ENCODE measurements at places on chromosomes 12 and 14.

- DNase-seq, result no peak
Measured at GRCh38 chr12:25996677-25997076, 38.2 kb downstream of the RASSF8 start.

DNA sequence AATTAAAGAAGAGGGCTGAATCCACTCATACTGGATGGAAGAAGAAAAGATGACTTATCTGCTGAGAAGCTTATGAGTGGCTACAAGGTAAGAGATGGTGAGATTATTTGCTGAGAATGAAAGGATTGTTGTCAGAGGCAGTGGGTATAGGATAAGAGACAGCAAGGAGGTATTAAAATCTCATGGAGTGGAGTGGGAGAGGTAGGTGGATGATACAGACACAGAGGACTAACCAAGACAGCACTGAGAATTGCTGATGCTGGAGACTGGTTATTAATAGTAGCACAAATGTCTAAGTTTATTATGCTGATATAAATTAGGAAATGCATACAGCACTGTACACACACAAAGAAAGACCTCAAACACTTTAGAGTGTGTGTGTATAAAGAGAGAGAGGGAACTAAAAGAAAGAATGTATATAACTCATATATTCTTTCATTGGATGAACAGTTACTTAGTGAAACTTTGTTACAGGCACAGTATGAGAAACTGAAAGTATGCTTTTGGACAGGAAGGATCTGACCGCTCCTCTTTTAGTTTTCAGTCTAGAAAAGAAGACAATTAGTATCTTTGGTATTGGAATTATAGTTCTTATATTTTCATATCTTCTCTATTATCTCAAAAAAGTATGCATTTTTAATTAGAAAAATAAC lies 543.1 kb downstream of the LRFN5 start:
- peak; percentile 40 for DNase-seq

DNA sequence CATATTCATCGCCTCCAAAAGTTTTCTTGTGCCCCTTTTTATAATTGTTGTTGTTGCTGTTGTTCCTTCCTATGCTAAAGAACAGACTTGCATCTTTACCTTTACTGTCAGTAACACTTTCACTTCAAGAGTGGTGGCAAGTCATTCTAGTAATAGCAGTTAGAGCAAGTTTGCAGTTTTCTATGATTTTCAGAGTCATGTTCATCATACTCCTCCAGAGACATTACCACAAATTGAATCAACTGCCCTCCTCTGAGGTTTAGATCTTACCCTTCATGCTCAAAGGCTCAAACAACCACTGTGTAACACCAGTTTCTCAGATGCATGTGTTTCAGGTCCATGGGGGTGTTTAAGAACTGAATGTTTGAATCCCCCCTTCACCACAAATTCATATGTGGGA lies 763.4 kb downstream of the LRFN5 start:
- no peak for DNase-seq

GRCh38 chr12:119704065-119704747 lies 36.3 kb downstream of the PRKAB1 start:
- DNase-seq, result no peak

DNA sequence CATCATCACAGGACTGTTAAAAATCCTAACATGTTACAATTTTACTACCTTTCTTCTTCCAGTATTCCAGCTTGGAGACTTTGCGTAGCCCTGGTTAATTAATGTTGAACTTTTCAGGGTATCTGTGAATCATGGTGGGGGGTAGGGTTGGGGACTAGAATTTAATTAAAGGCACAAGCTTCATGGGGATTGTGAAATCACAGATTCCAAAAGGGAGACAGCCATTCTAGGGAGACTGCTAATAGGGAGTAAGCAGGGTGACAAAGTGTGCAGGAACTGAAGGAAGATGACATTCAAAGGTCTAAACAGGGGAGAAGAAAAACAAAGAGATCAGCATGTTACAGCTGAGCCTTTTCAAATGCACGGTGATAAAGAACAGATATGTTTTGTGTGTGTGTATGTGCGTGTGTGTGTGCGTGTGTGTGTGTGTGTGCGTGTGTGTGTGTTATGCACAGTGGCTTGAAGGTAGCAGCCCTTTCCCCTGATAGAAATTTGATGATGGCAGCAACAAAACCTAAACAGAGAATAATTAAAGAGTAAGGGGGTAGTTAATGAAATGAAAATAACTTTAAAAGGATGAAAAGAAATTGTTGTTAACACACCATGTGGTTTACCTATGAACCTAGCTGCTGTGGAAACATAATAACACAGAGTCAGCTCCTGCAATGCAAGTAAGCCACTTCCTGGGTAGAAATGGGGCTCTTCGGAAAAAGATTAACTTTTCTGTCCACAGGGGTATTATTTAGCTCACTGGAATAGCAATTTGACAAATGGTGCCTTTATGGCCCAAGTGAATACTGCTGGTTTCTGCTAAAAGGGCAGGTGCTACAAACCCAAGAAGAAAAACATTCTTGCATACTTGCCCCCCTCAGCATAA lies 581.7 kb downstream of the DIO2 start:
- no peak for DNase-seq

DNA sequence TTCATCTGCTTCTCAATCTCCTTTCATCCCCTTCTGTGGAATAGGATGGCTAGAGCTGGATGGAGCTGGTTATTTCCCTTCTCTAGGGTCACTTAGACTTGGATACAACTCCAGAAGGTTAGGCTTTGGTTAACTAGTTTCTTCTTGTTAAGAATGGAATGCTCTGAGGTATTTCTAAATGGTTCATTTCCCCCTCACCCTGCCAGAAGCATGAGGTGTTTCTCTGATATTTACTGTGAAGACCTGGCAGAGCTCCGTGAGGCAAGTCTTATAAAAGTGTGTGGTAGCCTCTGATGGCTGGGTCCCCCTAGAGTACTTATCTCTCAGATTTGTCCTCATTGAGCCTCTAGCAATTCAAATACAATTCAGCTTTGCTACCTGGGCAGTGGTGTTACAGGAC lies 207.9 kb downstream of the SLC16A7 start:
- DNase-seq, result no peak

GRCh38 chr12:121893961-121894460 lies 5.4 kb downstream of the PSMD9 start:
- no peak for DNase-seq

DNA sequence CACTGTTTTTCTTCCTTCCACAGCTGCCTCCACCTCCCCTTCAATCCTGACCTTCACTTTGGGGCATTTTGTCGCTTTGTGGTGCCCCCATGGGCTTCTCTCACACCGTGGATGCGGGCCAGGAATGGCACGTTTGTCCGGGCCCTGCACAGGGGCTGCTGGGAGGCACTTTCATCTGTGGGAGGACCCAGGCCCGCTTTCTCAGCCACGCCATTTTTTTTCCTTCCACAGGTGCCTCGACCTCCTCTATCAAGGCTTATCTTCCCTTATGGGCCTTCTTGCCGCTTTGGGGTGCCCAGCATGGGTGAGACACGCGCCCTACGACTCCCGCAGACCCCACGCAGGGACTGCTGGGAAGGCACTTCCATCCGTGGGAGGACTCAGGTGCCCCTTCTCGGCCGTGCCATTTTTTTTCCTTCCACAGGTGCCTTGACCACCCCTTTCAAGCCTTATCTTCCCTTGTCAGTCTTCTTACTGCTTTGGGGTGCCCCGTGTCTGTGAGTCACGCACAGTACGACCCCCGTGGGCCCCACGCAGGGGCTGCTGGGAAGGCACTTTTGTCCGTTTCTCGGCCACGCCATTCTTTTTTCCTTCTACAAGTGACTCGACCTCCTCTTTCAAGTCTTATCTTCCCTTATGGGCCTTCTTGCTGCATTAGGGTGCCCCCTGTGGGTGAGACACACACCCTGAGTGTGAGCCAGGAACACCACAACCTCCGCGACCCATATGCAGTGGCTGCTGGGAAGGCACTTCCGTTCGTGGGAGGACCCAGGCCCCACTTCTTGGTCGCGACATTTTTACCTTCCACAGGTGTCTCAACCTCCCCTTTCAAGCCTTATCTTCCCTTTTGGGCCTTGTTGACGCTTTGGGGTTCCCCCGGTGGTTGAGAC lies 270.7 kb downstream of the ALG10 start:
- DNase-seq, result peak; percentile 59

DNA sequence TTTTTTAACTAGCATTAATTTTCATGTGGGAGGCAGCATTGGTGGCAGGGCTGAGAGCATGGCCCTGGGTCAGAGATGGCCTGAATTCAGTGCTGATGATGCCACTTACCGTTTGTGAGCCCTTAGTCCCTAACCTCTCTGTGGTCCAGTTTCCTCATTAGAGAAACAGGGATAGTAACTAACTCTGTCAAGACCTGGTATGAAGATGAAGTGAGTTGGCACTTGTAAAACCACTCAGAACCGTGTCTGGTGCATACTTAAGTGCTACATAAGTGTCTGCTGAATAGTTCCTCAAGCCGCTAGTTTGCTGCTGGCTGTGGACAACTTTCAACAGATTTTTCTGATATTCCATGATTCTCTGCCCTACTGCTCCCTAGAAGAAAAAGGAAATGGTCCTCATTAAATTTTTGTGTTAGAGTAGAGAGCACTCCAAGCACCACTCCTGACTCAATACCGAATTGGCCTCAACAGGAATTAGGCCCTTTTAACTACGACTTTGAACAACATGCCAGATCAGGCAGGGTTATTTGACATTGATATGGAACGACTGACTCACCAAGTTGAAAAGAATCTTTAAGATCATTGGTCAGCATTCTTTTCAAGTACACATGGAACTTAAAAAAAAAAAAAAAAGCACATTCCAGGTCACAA lies 250.2 kb downstream of the ANO2 start:
- no peak for DNase-seq

GRCh38 chr14:61147381-61147821 lies 133.7 kb downstream of the TMEM30B start:
- no peak for DNase-seq

DNA sequence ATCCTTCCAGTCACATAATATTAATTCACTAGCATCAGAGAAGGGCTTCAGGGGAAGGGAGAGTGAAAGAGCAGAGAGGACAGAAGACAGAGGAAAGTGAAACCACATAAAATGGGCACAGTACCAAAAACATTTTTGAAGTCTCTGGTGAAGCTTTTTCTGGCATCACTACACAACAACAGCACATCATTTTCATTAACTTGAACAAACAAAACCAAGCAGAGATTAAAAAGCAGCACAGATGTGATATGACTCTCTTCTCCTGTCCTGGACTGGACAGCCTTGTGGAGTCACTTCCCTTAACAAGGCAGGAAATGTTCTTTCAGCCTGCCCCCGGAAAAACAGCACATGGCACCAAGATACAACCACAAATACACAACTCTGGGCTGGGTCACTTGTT lies 112.0 kb downstream of the TSPAN8 start:
- peak; percentile 48 for DNase-seq

- DNase-seq, result no peak
Measured at GRCh38 chr12:128365032-128365431, 98.1 kb downstream of the TMEM132C start.

DNA sequence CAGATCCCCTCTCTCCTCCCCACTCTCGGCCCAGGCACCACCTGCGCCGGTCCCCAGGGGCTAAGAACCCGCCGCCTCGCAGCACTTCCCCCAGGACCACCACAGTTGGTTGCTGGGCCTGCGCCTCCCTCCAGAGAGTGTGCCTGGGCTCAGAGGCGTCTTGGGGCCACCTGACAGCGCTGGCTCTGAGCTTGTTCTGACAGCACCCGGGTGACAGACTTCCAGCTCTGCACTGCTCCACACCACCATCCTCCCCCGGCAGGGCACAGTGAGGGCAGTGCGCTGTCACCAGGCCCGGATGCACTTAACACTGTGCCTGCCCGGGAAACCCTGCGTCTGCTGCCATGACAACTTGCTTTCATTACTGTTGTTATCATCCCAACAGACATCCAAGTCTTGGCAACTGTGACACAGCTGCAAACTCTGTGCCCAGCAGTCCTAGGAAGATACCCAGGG lies 6.6 kb downstream of the BRF1 start:
- DNase-seq, result no peak

DNA sequence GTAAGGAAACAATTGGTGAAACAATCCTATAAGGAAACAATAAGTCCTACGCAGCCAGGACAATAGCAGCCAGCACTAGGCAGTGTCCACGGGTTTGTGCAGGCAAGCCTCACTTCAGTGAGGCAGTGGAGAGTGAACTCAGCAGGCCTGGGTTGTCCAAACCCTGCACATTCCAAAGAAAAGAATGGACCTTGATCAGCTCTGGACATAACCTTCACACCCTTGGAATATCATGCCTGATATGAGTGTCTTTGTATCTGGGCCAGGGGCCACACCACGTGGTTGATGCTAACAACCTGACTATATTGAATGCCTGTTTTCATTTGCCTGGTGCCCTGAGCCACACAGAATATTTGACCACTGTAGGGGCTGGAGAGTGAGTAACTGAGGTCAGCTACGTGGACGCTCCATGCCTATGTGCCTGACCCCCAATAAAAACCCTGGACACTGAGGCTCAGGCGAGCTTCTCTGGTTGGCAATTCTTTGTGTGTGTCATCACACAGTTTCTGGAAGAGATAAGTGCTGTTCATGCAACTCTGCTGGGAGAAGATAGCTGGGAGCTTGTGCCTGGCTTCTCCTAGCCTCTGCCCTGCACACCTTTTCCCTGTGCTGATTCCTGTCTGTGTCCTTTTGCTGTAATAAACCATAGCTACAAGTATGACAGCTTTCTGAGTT lies 81.4 kb upstream of the NCOR2 start:
- peak; percentile 23 for DNase-seq

- peak; percentile 45 for DNase-seq
Measured at GRCh38 chr14:99393059-99393655, 87.5 kb downstream of the SETD3 start.

DNA sequence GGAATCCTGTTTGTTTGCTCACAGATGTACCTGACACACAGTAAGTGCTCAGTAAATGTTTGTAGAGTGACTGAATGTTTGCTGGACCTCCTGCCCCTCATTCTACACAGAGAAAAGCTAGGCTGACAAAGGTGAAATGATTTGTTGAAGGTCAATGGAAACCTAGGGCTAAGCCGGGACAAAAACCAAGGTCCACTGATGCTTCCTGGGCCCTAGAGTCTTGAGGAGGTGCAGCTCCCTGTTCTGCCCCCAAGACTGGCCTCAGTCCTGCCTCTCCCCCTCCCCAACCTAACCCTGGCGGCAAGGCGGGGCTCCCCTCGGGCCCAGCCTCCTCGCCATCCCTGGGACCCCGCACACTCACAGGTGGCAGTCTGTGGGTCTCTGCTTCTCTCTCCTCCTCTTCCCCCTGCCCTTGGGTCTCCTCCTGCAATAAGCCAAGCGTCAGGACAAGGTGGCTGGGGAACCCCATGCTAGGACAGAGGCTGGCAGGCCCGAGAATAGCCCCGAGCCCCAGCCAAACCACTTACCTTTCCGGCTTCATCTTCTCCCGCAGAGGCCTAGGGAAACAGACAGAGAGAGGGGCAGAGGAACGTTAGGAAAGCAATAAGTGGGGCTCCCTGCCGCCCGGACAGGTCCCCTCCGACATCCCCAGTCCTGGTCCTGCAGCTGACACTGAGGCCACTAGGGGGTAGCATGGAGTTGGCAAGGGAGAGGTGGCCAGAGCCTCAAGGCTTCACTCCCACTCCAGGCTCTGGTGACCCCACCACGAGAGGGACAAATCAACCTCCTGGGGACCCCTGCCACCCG lies 9.3 kb downstream of the PGF start:
- peak; percentile 76 for DNase-seq

- DNase-seq, result no peak
Measured at GRCh38 chr12:82910246-82910893, 223.7 kb downstream of the TMTC2 start.

GRCh38 chr14:21087294-21088091 lies 11.0 kb downstream of the ZNF219 start:
- DNase-seq, result no peak

All from OCI-M1 (cell line).